CD4-positive, alpha-beta T cell (primary cell): ENCODE measurements at places on chromosomes 4 and X.

GRCh38 chr4:182063651-182064050 lies 179.6 kb upstream of the TENM3 start:
- no peak for DNase-seq

- no peak for DNase-seq
These were observed 9.2 kb downstream of the MAP9 start for GRCh38 chr4:155367608-155368007.

DNA sequence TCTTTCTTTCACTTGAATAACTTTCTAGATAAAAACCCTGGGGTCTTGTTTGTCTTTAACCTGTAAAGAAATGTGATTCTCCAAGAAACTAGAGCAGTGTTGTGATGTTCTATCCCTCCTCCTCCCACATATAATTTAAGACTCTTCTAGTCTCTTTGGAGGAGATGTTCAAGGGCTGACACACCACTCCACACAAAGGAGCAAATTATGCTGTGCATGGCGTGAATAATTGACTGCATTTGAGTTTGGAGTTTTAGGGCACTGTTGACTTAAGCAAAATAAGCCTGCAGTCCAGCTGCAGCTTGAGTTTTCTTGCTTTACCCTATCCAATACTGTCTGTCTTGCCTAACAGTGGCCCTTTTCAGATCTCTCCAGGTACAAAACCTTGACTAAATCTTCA lies 119.7 kb downstream of the CHRDL1 start:
- DNase-seq, result no peak

DNA sequence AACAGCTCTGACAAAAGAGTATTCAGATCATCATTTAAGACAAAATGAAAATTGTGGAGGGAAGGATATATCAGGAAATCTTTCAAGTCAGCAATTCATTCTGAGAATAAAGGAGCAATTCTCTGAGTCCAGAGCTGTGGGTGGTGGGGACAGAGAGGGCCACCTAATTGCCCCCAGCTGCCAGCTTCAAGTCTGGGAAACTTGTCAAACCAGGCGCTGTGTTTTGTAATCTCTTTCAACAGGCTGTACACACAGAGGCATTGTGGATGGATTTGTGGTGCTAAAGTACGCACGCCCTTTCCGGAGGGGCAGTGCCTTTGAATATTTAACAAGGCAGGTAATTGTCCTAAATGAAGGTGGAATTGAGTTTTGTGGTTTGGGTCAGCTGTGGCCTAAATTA lies 591.1 kb upstream of the BOD1L1 start:
- DNase-seq, result no peak

- DNase-seq, result peak; percentile 12
These were observed 96.3 kb upstream of the NOCT start for GRCh38 chr4:138919094-138919936.

DNA sequence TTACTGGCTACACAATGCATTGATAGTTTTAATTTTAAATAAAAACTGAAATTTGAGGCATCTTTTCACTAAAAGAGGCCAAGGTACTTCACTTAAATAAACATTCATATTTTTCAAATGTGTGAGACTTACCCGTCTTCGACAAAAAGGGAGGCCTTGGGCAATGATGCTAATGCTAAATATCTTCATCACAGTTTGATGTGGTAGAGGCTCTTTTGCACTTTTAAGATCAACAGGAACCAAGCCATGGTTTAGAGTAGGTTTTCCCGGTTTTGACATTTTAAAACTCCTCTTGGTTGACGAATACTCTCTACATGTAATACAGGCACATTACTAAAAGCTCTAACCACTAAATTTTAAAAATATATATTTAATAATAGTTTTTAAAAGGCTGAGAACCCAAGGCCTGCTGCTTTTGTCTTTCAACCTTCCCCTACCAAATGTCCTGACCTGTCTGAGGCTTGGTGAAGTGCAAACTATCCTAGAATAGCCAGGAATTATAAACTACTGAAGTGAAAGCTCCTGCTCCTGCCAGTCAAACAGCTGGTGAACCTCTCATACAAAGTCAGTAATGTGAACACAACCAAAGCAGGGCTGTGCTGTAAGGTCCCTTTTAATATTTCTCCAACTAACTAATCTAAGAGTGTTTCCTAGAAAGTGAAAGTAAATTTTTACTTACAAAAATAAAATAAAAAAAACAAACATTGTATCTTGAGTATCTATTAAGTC lies 153.7 kb downstream of the FBXW7 start:
- DNase-seq, result no peak

DNA sequence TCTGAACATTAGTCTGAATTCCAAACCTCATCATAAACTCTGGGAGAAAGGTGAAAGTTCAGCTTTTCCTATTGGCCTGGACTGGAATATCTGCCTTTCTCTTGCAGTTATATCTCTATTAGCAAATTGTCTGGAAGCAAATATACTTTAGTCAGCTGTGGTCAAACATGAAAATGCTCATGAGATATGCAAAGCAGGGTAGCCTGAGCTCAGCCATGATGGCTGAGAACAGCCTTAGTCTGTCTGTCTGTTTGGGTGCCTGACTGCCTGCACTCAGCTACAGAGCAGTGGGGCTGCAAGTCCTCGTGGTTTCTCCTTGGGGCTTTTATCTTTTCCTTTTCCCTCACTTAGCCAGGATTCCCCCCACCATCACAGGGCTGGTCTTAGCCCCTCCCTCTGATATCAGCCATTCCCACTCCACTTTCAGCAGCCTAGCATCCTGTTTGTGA lies 19.5 kb upstream of the PGRMC2 start:
- DNase-seq, result no peak

DNA sequence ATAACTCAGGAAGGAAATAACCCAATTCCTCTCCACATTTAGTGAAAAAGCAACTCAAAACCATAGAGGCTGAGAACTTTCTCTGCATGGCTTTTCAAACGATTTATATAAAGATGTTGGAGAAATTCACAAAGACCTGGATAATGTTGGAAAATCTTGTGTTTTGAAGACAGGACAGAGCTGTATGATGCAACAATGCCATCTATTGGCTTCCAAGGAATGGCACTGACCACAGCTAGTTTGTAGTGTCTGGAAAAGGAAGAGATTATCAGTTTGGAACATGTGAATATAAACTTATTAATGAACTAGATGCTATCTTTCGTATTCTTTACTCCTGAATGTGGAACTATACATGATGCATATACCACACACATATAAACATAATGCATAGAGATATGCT lies 503.6 kb downstream of the IL1RAPL1 start:
- DNase-seq, result no peak

DNA sequence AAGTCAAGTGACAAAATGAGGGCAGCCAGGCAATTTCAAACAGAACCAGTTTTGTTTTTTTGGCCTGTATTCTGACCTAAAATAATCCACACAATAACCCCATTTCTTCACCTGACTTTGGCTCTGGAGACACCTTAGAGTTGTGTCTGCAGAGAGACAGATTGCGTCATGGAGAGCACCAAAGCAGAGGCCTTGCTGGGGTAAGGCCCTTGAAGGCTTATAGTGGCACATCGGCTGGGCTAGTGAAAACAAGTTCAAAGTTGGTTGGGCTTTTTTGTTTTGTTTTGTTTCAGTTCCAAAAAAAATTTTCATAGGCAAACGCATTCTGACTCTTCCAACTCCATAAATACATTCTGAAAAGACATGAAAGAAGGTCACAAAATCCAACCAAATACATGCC lies 34.4 kb downstream of the PARM1 start:
- DNase-seq, result no peak

DNA sequence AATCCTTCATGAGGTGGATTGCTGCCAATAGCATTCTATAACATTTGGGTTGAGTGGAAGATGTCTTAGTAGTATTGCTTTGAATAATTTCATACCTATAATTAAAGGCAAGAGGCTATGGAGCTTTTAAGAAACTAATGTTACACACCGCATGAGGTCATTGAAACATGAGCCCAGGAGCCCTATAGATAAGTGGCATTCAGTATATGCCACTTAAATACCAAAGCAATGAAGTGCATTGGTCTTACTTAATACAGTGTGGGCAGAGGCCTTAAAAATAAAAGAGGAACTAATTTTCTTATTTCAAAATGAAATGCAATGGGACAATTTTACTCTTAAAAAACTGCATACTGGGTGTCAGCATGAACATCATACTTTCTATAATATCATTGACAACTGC lies 47.5 kb downstream of the SPATA18 start:
- DNase-seq, result no peak

DNA sequence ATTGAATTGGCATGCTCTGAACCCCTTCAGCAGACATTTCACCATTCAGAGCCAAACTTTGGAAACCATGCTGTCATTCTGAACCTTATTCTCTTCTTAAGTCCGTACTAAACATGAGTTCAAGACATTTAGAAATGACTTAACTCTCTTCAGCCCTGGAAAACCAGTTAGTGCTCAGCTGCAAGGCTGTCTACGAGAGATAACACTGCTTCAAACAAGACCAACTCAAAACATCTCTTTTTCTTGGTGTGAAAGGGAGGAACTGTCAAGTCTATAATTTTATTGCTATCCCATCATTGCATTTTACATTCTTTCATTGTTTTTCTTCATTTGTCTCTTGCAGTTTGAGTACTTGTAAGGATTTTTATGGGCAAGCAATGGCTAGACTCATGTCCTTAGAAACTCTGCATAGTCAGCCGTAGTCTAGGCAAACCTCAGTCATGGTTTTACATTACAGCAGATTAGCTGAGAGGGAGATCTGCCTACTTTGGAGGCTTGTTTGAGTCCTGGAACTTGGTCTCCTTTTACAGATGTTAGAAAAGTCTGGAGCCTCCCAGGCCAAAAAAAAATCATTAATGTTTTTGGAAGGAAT lies 120.6 kb upstream of the JADE1 start:
- DNase-seq, result no peak

GRCh38 chr4:23337292-23337691 lies 552.6 kb downstream of the PPARGC1A start:
- no peak for DNase-seq

- DNase-seq, result no peak
These were observed 586.8 kb upstream of the PITX2 start for GRCh38 chr4:111209706-111210105.

- no peak for DNase-seq
These were observed 69.3 kb upstream of the LDB2 start for GRCh38 chr4:16967722-16968121.

DNA sequence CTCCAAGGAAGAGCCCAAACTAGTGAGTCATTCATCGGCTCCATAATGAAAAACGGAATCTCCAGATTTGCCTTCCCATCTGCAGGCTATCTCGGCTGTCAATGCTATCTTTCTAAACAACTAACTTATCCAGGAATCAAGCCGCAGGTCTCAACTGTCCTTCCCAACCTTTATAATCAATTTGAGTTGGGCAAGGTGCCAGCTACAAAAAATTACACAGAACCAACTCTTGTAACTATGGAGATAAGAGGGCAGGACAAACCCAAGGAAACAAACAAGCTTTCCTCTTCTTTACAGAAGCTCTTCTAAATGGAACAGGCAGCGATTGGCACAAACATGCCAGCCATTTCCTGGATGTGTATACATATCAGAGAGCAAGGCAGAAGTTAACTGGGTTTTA lies 61.2 kb upstream of the RAI2 start:
- no peak for DNase-seq

- peak; percentile 9 for DNase-seq
These were observed 886 bp upstream of the WWC2 start for GRCh38 chr4:183098019-183098722.

DNA sequence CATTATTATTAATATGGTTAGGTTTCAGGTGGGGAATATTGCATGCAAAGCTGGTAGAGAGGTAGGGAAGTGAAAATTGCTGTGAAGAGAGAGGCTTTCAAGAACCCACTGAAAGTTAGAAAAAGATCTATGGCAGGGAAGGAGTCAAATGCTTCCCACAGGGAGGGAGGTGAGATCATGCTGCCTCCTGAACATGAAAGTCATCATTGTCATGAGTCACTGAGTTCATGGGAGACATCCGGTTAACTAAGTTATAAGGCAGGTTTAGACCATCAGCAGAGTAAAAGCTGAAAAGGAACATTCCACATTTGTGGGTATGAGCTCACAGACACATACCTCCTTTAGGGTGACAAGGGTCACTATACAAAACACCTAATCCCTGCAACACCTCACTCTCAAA lies 16.2 kb downstream of the GATB start:
- DNase-seq, result no peak
